ENCODE measurements at places on chromosomes 4 and X.
A peak's percentile ranks its signal among the peaks of the same experiment; 100 is the strongest.

GRCh38 chrX:77960567-77960966 is 8.9 kb downstream of the PGAM4 start:
- no peak for DNase-seq

DNA sequence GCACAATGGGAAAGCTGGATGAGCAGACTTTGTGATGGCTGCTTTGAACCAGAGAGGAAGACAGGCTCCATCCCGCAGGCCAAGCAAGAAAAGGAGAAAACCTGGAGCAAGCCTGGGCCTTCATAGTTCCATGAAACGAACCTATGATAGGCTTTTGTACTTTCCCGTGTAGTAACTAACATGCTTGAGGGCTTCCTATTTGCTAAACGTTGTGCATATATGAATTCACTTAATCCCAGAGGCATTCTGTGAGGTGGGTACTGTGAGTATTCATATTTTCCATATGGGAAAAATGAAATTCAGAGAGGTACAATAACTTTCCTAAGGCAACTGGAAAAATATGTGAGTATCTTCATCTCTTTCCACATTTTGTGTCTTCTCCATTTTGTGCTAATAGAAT is 13.6 kb upstream of the APBB2 start:
- no peak for DNase-seq

DNA sequence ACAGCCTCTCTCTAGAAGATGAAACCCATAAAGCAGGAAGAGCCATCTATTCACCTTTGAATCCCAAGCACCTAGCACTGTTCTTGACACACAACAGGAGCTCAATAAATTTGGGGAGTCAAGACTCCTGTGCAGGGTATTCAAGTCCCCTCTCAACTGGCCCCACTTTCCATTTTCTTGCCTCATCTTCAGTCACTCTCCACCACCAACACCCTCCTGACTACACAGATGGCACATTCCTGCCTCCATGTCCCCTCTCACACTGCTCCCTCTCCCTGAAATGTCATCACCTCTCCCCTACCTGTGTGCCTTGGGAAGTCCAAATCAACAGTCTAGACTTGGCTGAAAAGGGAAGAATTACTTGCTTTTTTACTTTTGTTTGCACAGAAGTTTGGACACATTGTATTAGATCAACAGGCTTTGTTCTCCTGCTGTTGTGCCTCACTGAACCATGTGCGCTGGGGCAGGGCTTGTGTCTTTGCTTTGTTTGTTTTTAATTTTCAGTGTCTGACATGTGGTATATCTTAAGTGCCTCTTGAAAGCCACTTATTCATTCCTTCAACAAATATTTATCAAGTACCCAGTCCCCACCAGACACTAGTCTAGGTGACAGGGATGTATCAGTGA is 85.1 kb downstream of the APBB2 start:
- DNase-seq: no peak

- no peak for DNase-seq
These were observed 178.8 kb downstream of the SNCA start for GRCh38 chr4:89657931-89658700.

DNA sequence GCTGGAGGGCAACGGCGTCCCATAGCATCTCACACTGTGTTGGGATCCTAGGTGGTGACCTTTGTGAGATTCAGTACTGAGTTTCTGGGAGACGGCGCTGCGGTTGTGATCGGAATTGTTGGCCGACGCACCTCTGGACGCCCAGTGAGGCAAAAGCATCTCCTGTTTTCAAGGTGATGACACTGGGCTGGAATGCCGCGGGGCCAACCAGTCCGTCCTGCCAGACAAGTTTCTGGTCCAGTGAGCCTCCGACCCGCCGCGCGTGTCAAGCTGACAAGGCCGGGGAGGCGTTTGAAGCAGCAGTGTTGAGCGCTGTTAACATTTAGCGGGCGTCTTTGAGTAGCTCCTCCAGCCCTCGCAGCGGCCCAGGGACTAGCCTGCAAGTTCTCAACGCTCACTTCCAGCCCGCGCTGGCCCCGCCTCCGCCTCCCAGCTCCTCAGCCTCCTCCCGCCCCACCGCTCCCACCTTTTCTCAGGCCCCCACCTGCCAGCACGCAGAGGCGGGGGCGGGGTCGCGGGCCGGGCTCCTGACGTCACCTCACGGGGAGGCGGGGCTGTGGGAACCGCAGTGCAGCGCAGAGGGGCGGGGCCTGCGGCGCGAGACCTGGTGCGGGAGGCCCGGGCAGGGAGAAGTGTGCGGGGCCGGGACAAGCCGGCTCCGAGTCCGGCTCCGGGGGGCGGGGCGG is 482 bp upstream of the CDS1 start:
- DNase-seq: peak; percentile 87

- DNase-seq: no peak
These were observed 70.7 kb downstream of the DCAF8L2 start for GRCh38 chrX:27660878-27661277.

- peak; percentile 87 for DNase-seq
These were observed 124.0 kb upstream of the CLNK start for GRCh38 chr4:10808591-10808990.

GRCh38 chrX:78130396-78130795 is 9.1 kb downstream of the TAF9B start:
- no peak for DNase-seq

DNA sequence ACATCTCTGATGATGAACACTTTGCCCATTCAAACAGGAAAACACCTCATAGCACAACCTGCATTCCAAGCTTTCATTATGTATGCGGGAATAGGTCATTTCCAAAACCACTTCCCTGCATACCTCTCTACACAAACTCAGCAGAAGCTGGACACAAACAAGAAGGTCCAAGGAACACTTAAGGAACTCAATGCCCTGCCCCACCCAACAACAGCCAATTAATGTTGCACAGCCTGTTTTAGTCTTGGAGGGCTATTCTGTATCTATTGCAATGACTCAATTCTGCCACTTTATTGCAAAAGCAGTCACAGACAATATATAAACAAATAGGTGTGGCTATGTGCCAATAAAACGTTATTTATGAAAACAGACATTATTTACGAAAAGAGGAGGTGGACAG is 16.7 kb downstream of the OPHN1 start:
- DNase-seq: no peak

DNA sequence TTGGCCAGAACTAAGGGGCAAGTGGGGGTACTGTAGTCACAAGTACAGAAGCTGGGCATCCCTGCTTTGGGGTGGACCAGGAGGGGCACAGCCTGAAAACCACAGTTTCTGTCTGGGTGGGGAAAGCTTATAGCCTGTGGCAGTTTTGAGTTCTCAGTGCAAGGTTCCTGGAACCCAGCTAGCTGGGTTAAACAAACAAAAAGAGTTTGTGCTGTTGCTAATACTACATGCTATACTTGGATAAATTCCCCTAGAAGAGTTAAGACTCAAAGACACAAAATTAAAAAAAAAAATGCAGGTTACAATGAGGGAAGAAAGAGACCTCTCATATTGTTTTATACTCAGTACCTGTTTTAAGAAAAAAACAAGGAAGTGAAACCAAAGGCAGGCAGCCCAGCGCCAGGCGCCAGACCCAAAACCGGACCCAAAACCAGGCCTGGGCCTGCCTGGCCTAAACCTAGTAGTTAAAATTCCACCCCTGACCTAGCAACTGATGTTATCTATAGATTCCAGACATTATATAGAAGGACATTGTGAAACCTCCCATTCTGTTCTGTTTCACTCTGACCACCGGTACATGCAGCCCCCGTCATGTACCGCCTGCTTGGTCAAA is 50.8 kb downstream of the SLC2A9 start:
- DNase-seq: no peak

DNA sequence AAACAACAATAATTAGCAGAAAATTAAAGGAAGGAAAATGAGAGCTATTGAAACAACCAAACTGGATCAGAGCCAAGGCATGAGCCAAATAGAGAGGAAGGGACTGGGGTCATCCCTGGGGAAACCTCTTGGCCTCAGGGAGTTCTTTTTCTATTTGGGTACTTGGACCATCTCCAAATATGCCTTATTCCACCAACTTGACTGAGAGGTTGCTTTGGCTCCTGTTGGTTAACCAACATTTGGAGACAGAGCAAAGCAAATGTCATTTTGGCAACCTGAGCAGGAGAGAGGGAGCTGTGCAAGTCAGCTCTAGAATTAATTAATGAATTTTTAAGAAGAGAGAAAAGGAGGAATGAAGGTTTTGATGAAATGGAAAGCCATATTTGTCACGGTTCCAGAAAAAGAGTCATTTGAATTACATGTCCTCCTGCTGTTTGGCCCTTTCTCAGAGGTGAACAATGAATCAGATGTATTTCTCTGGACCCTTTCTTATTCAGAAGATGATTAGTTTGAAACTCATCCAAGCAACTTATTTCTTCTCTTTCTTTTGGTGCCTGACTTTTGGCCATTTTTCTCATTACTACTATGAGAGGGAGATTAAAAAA is 119.1 kb downstream of the CNKSR2 start:
- no peak for DNase-seq

- no peak for DNase-seq
These were observed 464.7 kb upstream of the TRAM1L1 start for GRCh38 chr4:117550085-117550484.
